NCI-H1092 treated with DMSO at 0.1 percent for 48 hours (cell line): ENCODE measurements at places on chromosomes 4 and X.

- DNase-seq, result no peak
Observed at GRCh38 chrX:138866643-138867042, 155.1 kb upstream of the FGF13 start.

GRCh38 chr4:173511787-173512361 lies 18.2 kb downstream of the HAND2 start:
- DNase-seq, result no peak

DNA sequence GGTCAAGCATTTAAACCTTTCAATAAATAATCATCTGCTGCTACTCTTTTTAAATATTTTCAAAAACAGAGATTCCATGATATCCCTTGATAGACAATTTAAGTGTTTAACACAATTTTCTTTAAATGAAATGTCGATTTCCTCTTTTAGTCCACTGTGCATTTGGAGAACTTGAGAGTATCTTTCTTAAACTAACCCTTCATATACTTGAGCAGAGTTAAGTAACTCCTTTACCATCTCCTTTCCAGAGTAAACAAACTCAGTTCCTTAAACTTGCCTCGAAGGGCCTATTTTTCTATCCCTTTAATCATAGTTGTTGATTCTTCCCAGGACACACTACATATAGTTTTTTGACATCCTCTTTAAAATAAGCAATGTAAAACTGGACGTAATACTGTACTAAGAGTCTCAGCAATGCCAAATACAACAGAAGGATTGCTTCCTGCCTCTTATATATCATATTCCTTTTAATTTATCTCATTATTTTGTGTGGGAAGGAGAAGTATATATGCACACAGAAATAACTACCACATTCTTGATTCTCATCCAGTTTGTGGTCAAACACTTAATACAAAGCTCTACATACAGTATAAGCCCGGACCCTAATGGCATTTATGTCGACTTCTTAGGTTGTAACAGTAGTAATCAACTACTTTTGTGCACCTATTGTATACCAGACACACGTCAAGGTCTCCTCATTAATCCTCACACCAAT lies 22.8 kb downstream of the RAB28 start:
- DNase-seq, result no peak

- DNase-seq, result no peak
Observed at GRCh38 chr4:37605843-37606565, 80.2 kb downstream of the RELL1 start.

- DNase-seq, result no peak
Observed at GRCh38 chr4:79046016-79046592, 106.9 kb upstream of the PAQR3 start.

DNA sequence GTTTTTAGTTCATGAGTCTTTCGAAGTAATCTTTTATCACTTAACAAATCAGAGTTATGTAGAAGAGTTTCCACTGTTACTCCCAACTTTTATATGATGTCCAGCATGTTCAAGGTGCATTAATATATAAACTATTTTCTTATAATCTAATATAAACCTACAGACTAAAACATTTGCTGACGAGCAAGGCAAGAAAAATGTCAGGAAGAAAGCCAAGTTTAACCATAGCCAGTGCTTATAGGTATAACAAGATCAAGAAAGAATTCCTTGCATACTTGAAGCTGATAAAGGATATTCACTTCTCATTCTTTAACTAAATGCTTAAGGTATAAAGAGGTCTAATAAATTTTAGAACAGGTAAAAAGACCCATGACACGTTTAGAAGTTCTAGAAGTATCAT lies 167.7 kb downstream of the NPNT start:
- DNase-seq, result no peak

GRCh38 chrX:28010875-28011274 lies 29.6 kb upstream of the DCAF8L1 start:
- DNase-seq, result no peak

DNA sequence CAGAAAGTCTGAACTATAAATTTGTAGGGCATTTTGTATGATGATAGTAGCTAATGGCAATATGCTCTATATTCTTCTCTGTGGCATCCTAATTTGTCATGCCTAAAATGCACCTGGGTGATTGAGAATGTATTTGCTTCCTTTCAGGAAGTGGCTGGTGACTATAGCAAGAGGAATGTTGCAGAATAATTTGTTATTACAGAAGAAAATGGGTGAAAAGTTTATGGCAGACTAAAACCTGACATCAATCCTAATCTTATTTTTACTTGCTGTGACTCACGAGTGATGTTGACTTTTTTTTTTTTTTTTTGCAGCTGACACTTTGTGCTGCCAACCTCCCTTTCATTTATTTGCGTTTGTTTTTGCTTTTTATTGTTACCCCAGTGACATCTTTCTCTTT lies 141.1 kb downstream of the MSL3 start:
- DNase-seq, result no peak

DNA sequence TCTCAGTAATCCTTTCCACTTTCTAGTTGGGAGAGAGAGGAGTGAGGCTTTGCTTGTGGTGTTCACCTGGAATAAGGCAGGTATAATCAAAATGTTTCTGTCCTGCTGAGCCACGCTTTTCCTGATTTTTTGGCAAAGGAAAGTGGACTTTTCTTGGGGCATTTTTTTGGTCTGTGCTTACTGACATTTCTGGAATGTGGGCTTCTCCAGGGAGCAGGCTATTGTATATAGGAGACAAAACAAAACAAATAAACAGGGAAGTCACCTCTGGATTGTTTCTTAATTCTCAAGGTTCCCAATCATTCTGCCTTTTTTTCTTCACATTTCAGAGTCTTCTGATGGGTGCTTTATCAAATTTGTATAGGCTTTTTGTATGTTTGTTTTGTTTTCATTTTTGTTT lies 25.7 kb upstream of the RP2 start:
- DNase-seq, result no peak

GRCh38 chr4:158444621-158445020 lies 77.1 kb upstream of the RXFP1 start:
- DNase-seq, result no peak
